Cardiac fibroblast (primary cell): ENCODE measurements at places on chromosomes 12 and 14.

DNA sequence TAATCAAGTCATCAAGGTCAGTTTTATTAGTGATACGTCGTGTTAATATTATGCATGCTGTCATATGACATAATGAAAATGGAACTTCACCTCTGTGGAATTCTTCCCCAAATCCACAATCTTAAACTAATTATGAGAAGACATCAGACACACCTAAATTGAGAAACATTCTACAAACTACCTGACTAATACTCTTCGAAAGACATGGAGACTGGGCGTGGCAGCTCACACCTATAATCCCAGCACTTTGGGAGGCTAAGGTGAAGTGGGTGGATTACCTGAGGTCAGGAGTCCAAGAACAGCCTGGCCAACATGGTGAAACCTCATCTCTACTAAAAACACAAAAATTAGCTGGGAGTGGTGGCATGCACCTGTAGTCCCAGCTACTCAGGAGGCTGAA is 33.3 kb upstream of the KRAS start:
- no peak for DNase-seq

DNA sequence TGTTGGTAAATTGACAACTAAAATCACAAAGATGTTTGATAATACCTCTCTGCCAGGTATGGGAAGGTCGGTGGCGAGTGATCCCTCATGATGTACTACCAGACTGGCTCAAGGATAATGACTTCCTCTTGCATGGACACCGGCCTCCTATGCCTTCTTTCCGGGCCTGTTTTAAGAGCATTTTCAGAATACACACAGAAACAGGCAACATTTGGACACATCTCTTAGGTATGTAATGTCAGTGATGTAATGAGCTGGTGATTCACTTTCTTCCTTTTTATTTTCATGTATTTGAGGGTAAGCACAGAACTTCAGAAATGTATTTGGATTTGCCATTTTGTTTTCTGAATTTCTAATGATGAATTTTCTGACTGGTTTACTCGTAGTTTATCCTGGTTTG is 42.6 kb upstream of the LRTM2 start:
- DNase-seq: peak; percentile 56

- no peak for DNase-seq
Observed at GRCh38 chr14:85519661-85520305, 10.2 kb upstream of the FLRT2 start.

DNA sequence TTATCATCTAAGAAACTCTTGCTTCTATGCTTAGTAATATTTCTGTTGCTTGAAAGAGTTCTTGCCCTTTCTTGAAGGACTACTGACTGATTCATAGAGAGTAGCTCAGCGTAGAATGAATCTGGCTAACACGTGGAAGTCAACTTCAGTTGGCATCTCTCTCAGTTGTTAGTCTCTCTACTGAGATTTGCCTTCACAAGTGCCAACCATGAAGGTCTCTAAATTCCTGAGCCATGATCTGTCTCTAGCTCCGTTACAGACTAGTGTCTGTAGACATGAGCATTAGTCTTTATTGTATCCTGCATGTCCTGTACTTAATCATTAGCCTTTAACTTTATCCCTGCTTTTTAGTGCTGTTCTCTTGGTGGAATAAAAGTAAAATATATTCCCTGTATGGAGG is 19.1 kb upstream of the ALX1 start:
- DNase-seq: no peak

DNA sequence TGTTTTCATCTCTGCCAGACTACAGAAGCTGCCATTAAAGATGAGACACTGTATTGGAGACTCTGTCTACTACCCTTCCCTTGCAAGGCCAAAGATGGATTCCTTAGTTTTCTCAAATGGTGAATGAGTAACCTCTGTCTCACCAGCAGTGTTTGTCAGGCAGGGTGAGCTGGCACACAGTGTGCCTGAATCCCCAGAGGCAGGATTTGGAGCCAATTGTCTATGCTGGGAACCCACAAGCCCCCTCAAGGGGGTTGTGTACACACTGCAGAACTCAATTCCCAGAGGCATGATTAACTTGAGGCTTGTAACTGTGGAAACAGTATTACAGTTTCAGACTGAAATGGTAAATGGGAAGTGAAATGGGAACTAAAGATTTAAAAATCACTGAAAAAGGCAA is 136.8 kb upstream of the PTPRB start:
- DNase-seq: peak; percentile 95

GRCh38 chr14:70002589-70003346 is 123.6 kb downstream of the SMOC1 start:
- DNase-seq: no peak

DNA sequence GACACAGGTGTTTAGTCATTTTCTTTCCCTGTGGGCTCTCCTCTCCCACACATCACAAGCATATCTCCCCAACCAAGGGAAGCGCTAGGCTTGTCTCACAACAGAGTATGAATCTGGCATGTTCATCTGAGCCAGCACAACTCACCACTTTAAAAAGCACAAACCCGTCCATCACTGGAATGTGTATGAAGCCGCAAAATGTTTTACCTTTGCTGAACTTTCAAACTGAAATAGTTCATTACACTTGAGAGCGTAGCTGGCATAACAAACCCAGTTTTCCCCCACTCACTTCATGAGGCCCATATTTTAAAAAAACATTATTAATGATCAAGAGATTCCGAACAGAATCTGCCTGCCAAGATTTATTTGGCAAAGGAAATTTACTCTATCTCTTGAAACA is 15.8 kb downstream of the NID2 start:
- DNase-seq: peak; percentile 73

GRCh38 chr14:104643306-104643705 is 38.7 kb upstream of the TMEM179 start:
- DNase-seq: no peak

DNA sequence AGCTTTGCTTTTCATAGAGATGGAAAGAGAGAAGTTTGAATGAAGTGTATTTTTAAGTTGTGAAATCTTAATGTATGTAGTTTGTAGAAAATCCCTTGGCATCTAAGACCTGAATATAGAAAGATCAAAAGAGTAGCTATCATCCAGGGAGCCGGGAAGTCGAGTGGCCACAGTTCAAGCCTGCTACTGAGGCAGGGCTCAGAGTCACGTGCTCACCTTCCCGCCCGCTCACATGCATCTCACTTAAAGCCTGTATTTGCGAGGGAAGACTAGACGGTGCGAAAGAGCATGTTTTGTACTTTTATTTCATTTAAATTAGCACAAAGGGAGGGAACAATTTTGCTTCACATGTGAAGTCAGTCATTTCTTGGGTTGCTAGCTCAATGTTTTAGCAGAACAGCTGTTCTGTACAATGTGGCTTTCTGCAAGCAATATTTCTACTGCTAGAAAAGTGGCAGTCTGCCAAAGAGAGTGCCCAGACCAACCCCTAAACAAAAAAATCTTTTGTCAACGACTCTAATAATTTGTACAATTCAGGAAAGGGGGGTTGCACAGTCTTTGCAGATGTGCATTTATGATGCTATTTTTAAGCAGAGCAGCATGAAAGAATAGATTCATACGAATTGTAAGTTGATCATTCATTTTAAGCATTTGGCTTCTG is 290.7 kb downstream of the NPAS3 start:
- no peak for DNase-seq

DNA sequence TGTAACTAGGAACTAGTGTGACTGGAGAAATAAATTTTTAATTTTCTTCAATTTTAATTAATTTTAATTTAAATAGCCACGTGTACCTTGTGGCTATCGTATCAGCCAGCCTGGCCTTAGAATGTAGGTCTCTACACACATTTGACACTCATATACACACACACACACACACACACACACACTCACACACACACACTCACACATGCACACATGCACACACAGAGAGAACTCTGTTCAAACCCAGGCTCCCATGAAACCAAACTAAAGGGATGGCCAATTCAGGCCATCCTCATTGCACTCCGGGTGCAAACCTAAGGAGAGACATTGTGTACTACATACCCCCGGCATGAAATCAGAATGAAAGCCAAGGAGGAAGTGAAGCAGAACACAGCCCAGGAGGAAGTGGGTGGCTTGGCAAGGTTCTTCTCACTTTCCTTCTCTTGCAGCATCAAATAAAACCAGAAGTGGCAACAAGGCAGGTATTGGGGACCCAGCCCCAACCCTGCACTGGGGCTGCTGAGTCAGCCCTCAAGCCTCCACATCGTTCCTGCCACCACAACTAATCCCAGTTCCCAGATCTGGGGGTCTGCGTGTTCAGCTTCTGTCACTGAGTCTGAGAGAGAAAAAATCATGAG is 26.2 kb upstream of the CHPT1 start:
- DNase-seq: no peak

DNA sequence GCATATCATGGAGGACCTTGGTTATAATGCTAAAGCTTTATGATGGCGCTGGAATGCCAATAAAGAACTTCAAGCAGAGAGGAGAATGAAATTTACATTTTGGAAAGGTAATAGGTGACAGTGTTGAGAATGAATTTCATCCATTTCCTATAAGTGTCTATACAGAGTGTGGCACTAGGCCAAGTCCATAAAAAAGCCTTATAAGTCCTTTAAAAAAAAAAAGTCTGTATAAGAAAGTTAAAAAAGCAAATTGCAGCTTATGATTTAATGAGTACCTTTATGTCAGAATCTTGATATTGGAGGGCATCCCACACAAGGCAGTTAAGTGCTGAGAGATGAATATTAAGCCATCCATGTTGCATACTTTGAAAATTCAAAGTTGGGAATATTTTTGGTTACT is 62.4 kb downstream of the ATF7IP start:
- DNase-seq: no peak

DNA sequence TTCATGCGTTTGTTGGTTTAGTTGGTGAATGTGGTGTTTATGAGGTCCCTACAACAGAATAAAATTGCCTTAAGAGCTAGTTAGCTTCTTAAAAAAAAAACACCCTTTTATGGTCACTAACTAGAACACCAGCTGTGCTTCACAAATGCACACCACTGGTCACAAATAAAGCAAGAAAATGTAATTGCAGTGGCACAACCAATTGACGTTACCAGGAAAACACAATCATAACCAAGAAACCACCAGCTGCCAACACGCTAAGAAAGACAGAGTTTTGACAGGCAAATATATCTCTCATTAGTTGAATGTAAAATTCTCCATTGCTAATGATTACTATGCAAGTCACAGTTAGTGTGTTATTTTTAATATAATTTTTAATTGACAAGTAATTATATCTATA is 389.9 kb downstream of the ADAMTS20 start:
- DNase-seq: no peak

GRCh38 chr14:24483604-24484252 is 24.3 kb downstream of the CMA1 start:
- DNase-seq: peak; percentile 58

DNA sequence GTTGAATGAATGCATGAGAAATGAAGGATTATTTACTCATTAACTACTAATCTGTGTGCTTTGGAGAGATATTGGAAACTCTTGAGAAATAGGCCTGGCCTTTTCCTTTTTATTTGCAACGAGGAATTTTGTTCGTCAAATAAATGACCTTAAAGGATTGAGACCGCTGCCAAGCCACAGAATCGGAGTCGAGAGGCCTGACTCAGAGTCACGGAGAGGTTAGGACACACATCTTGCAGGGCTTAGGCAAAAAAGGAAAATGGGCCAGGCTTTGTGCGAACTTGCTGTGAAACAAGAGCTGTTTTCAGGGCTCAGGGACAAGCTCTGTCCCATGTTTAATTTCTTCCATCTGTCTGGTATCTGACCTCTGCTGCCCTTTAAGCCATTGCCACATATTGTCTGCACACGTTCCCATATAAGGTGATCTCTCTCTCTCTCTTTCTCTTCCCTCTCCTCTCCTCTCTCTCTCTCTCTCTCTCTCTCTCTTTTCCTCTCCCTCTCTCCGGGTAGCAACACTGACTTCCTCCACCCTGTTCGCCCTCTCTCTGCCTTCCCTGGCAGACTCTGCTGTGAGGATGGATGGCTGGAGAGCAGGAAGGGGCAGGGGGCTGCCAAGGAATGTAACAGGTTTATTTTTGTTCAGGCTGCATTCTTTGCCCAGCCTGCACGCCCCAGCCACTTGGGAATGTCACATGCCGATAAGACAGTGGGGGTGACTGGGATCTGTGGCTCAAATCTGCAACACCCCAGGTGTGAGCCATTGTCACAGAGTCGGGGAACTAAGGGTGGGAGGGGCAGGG is 14.9 kb upstream of the IFT81 start:
- DNase-seq: peak; percentile 98

DNA sequence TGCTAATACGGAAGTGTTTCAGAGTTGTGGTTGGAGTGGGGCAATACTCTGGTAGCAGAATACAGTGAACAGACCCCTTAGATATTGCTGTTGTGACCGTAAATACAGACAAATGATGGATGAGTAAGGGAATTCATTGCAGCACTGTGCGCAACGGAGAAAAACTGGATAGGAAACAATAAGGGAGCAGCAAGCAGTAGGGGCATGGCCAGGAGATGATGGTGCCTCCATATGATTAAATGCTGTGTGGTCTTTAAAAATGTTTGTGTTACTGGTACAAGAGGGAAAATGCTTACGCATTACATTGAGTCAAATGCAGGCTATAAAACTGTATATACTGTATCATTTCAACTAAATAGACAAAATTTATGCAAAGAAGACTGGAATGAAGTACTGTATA is 61.6 kb downstream of the EML1 start:
- no peak for DNase-seq

DNA sequence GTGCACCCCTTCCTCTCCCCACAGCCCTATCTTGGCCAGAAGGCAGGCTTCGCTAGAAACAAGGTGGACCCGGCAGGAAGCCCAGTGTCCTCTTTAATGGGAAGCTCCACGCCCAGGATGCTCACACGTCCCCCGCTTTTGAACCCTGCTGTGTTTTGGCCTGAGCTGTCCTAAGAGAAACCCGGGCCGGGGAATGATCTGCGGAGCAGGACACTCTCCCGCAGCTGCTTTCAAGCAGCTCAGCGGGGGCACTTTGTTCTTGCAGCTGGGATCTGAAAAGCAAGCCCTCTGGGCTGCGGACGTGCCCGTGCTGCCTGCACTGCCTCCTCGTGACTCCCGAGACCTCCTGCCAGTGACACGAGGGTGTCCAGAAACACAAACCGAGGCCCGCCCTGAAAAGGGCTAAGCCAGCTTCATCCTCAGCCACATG is 30.0 kb downstream of the SCARB1 start:
- no peak for DNase-seq

- no peak for DNase-seq
Observed at GRCh38 chr12:108099073-108099472, 30.0 kb upstream of the WSCD2 start.

- no peak for DNase-seq
Observed at GRCh38 chr12:124100572-124101178, 127.7 kb downstream of the ZNF664 start.

- DNase-seq: no peak
Observed at GRCh38 chr14:20997115-20997514, 2.0 kb upstream of the SLC39A2 start.

- DNase-seq: no peak
Observed at GRCh38 chr12:108633534-108634248, at the start of gene SELPLG. Gene SELPLG, minus strand, starts transcription at chr12:108633894. Its CDS starts 9,587 bp downstream, at chr12:108624307.

DNA sequence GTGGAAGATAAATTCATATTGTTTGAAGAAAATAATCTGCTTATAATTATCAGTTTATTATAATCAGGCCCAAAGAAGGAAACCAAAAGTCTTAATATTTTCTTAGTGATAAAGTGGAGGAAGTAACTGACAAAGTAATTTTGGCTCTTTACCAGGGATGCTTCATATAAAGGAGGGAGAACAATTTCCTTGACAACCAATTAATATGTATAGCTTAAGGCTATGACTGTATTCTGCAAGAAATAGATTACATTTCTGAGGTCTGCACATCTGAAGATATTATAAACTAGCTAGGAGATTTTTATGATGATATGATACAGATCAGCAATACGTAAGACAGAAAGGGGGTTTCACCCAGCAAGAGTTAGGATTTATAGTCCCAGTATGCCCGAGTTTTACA is 90.8 kb downstream of the BICD1 start:
- no peak for DNase-seq
